ENCODE measurements at places on chromosomes 13 and 19. TPM values are rescaled to one million over a fixed set of nuclear protein-coding genes. Genes with fewer than 3 reads are reported as not detected.

Gene PSG6
- not detected for total RNA-seq

Gene ANKRD24
- total RNA-seq = 6.1 TPM

Gene DZIP1
- 18.1 TPM for total RNA-seq

Gene CGB2
- total RNA-seq = not detected

DNA sequence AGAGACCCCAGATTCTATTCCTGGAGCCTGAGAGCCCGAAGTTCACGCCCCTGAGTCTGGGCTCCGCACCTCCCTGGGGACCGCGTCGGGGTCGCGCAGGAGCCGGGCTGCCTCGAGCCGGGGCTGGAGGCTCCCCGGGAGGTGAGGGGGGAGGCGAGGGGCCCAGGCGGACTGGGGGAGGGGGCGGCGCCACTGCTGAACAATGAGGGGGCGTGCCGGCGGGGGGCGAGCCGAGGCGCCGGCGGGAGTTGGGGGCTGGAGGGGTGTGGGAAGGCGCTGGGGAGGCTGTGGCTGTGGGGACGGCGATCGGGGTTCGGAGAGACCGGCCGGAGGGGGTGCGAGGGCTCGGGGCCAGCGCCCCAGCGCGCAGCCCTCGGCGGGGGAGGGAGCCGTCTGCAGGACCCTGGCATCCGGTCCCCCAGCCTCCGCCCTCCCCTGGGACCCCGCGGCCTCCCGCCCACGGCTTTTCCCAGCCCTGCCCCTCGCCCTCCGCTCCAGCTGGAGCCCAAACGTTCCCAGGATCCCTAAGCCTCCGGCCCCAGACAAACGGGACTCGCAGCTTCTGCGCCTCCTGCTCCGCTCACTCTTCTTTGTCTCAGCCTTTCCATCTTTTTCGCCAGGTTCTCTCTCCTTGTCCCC is 922 bp downstream of the PLEKHG2 start:
- DNase-seq = peak; percentile 87
- peak overlapping the region; percentile 95 for H3K4me3 ChIP-seq
- H3K4me1 ChIP-seq = peaks cover 25% of the 10 kb centered on the region

GRCh38 chr19:34881982-34882381 is 44.7 kb upstream of the ZNF30 start:
- DNase-seq = no peak
- no peak overlapping the region for H3K4me3 ChIP-seq
- no peaks in the 10 kb centered on the region for H3K27me3 ChIP-seq
- no peaks in the 10 kb centered on the region for H3K4me1 ChIP-seq
- H3K36me3 ChIP-seq = peaks cover 5% of the 10 kb centered on the region

DNA sequence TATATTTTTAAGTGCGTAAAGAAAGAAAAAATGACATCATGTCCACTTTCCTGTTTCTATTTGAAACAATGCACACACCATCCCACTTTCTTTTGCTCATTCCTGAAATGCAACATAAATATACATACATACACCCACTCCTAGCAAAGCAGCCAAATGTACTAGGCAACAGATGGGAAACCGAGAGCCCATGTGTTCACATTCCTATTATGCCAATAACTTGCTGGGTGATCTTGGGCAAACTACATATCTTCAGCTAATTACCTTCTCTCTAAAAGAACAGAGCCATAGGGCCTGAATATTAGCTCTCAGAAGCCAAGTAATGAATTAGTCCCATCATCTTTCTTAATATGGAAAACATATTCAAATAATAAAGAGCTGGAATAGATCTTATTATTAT is 610.6 kb upstream of the ATXN8OS start:
- H3K4me3 ChIP-seq = no peak overlapping the region
- H3K27me3 ChIP-seq = no peaks in the 10 kb centered on the region
- H3K36me3 ChIP-seq = no peaks in the 10 kb centered on the region
- H3K4me1 ChIP-seq = peaks cover 12% of the 10 kb centered on the region

- DNase-seq = no peak
- no peaks in the 10 kb centered on the region for H3K36me3 ChIP-seq
- peaks cover 2% of the 10 kb centered on the region for H3K27me3 ChIP-seq
- H3K27ac ChIP-seq = no peak overlapping the region
- H3K4me1 ChIP-seq = peaks cover 3% of the 10 kb centered on the region
These were observed 16.5 kb upstream of the SPACA6 start for GRCh38 chr19:51676566-51677083.

GRCh38 chr13:50594276-50595051 is 249.0 kb downstream of the DLEU7 start:
- peaks cover 15% of the 10 kb centered on the region for H3K4me1 ChIP-seq
- H3K36me3 ChIP-seq = no peaks in the 10 kb centered on the region
- H3K27me3 ChIP-seq = peaks cover 2% of the 10 kb centered on the region
- H3K4me3 ChIP-seq = no peak overlapping the region

GRCh38 chr19:11130824-11131455 is 24.6 kb downstream of the SPC24 start:
- peak; percentile 88 for DNase-seq
- peaks cover 11% of the 10 kb centered on the region for H3K27me3 ChIP-seq
- no peak overlapping the region for H3K4me3 ChIP-seq
- H3K27ac ChIP-seq = peak overlapping the region; percentile 69
- peaks cover 6% of the 10 kb centered on the region for H3K36me3 ChIP-seq

DNA sequence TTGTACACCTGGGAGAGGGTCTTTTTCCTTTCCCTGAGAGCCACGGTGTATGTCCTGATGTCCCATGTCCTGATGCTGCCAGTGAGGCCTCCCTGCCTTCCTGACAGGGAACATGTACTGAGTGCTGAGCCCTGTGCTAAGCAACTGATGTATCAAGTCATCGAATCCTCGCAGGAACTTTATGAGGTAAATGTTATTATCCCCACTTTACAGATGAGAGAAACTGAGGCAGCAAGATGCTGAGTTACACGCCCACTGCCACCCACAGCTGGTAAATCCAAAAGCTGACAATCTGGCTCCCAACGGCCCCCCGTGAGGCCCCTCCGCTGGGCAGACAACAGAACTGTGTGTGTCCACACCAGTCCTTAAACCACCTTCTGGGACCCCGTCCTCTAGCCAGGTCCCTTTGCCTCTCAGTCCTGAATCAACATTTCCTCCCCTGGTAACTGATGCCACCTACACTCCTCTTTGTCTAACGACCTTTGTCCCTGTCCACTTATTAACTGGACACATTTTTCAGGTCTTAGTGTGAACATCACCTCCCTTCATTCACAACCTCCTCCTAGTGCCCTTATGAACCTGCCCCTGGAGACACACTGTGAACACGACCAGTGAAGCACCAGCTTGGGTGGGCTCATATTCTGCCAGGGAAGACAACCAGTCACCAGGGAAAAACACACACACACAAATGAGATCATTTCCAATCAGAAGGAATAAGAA is 5.4 kb upstream of the VSIG10L start:
- H3K36me3 ChIP-seq = peaks cover 9% of the 10 kb centered on the region
- H3K27ac ChIP-seq = no peak overlapping the region
- no peak overlapping the region for H3K4me3 ChIP-seq

DNA sequence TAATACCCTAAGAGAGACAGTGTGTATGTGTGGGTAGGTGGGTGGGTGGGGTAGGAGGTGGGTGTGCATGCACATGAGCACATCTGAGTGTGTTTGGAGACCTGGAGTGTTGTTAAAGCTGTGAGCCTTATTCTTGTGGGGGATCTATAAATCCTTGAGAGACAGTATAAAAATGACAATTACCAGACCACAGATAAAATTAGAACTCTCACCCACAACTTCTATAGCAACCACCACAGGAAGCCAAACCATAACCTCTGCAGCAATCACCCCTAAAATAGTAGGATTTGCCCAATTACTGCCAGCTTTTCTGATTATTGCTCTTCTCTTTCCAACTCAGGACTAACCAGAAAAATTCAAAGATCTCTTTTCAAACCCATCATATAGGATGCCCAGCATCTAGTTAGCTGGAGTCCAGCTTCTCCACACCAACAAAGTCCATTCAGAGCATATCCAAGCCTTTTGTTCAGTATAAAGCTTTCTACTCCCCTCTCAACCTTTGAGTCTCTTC is 93.4 kb upstream of the SLITRK1 start:
- no peak overlapping the region for H3K27ac ChIP-seq
- H3K4me3 ChIP-seq = no peak overlapping the region
- H3K4me1 ChIP-seq = no peaks in the 10 kb centered on the region
- no peak for DNase-seq
- H3K27me3 ChIP-seq = no peaks in the 10 kb centered on the region
- H3K36me3 ChIP-seq = no peaks in the 10 kb centered on the region

GRCh38 chr13:52938065-52938464 is 89.6 kb upstream of the PCDH8 start:
- no peak overlapping the region for H3K4me3 ChIP-seq
- H3K36me3 ChIP-seq = no peaks in the 10 kb centered on the region
- DNase-seq = no peak

DNA sequence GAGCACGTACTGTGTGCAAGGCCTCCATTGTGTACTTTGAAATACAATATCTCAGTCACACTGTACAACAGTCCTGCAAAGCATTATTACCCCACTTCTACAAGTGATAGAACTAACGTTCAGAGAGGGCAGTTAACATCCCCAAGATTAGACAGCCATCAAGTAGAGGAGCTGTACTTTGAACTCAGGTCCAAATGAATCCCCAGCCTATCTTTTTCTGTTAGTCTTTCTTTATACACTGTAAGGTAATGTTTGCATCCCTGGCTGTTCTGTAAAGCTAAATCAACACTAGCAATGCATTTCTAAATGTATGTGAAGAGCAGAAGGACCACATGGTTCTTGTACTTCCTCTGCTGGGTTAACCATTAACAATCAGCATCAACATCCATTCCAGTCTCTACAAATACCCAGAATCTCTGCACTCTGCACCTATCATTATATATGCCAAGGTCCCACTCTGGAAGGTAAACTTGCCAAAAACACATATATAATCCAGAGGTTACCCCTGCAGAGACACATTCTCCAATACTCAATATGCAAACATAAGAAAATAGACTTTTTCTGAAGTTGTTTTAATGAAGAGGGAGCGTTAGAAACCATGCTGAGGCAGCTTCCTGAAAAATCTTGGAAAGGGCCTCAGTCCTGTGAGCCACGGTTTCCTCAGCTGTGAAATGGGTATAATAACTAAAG is 182.3 kb downstream of the MZT1 start:
- no peaks in the 10 kb centered on the region for H3K36me3 ChIP-seq
- H3K27ac ChIP-seq = no peak overlapping the region
- peaks cover 5% of the 10 kb centered on the region for H3K4me1 ChIP-seq
- no peak overlapping the region for H3K4me3 ChIP-seq

- H3K36me3 ChIP-seq = no peaks in the 10 kb centered on the region
- DNase-seq = no peak
- H3K27me3 ChIP-seq = peaks cover 2% of the 10 kb centered on the region
These were observed 513.0 kb downstream of the IRS2 start for GRCh38 chr13:109273326-109273751.

GRCh38 chr13:110116072-110116487 is 190.9 kb downstream of the COL4A1 start:
- no peak overlapping the region for H3K4me3 ChIP-seq
- no peaks in the 10 kb centered on the region for H3K4me1 ChIP-seq
- peak; percentile 86 for DNase-seq
- no peaks in the 10 kb centered on the region for H3K36me3 ChIP-seq
- no peak overlapping the region for H3K27ac ChIP-seq

- H3K27me3 ChIP-seq = peaks cover 17% of the 10 kb centered on the region
- peak overlapping the region; percentile 89 for H3K27ac ChIP-seq
- H3K4me1 ChIP-seq = peaks cover 9% of the 10 kb centered on the region
These were observed 4.8 kb upstream of the KCNC3 start for GRCh38 chr19:50333737-50334617.

DNA sequence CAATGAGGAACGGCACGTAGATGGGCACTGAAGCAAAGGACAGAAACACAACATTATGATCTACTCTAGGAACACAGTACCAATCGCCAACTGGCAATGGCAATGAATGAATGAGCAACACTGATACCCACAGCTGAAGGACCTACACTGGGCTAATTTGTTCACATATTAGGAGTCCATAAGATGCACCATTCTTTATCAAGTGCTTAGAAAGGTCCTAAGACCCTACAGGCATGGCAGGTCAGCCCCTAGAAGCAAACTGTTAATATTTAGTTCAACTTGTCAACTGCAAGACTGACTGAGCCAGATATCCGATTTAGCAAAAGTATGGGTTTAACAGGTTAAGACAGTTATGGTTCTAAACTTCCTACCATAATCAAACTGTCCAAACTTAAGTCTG is 4.8 kb downstream of the SHISA2 start:
- no peak overlapping the region for H3K27ac ChIP-seq
- no peaks in the 10 kb centered on the region for H3K36me3 ChIP-seq
- peaks cover 9% of the 10 kb centered on the region for H3K27me3 ChIP-seq
- DNase-seq = no peak
- H3K4me3 ChIP-seq = peak overlapping the region; percentile 63

DNA sequence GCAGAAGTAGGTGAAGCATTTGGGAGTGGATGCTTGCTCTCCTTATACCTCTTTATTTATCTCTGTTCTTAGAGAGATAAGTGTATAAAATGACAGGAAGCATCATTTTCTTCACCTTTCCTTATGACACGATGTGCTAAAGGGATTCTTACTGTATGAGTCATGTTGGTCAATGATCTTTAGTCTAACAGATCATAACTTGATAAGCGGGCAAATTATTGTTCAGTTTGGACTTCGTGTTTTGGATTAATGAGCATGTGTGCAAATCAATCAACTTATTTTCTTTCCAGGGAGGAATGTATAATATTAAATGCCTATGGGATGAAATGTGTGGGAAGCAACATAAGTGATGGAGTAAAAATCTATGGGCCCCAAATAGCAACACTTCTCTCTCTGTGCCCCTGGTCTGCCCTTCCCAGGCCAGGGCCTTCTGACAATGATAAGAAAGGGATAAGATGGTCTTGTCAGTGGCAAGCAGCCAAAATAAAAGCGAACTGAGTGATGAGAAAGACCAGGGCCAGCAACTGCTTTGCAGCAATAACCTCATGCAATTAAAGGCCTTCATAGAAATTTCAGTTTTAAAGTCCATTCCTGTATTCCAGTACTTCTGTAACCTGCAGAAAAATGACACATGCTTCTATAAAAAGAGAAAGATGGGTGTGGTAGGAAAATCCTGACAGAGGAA is 61.4 kb downstream of the SLC10A2 start:
- H3K27me3 ChIP-seq = no peaks in the 10 kb centered on the region
- H3K27ac ChIP-seq = no peak overlapping the region
- DNase-seq = no peak
- no peak overlapping the region for H3K4me3 ChIP-seq
- no peaks in the 10 kb centered on the region for H3K4me1 ChIP-seq
- no peaks in the 10 kb centered on the region for H3K36me3 ChIP-seq

DNA sequence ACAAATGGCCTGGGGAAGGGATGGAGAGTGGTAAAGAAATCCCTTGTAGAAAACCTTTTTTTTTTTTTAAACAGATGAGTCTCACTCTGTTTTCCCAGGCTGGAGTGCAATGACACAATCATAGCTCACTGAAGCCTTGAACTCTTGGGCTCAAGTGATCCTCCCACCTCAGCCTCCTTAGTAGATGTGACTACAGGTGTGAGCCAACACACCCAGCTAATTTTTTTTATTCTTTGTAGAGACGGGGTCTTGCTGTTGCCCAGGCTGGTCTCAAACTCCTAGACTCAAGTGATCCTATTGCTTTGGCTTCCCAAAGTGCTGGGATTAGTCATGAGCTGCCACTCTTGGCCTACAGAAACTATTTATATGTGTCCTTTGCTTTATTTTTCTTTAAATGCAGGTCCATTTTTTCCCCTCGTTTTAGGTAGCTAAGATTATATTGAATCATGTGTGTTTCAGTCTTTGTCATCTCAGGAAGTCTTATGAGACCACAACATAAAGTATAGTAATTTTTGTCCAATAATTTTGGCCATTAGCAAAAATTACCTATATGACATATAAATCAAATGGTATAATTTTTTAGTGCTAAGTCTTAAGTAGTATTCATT is 10.5 kb downstream of the LPAR6 start:
- H3K4me1 ChIP-seq = no peaks in the 10 kb centered on the region
- H3K4me3 ChIP-seq = no peak overlapping the region
- H3K27ac ChIP-seq = no peak overlapping the region
- no peaks in the 10 kb centered on the region for H3K36me3 ChIP-seq
- no peaks in the 10 kb centered on the region for H3K27me3 ChIP-seq
